ENCODE measurements at places on chromosomes 1 and 21.

GRCh38 chr1:53982034-53982762 is 35.8 kb downstream of the LDLRAD1 start:
- DNase-seq, result no peak

GRCh38 chr1:163614361-163614760 is 292.6 kb downstream of the NUF2 start:
- DNase-seq, result no peak

DNA sequence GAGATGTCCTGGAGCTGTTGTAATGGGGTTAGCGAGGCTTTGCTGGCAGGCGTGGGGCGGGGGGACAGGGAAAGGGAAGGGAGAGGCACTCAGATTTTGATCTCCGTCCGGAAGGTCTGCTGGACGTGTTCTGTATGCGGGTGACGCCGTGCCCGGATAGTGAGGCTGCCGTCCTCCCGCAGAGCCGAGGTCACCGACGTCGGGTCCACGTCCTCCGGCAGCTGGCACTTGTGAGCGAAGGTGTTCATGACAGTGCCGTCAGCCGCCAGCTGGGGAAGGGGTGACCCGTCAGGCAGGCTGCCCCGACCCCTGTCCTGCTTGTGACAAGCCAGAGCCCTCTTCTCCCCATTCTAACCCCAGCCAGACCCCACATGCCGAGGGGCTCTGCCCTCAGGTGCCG is 2.4 kb downstream of the HSPB7 start:
- no peak for DNase-seq

GRCh38 chr1:2043886-2044285 is 6.3 kb upstream of the PRKCZ start:
- DNase-seq, result no peak

- DNase-seq, result no peak
These were observed 7.6 kb downstream of the ZNF683 start for GRCh38 chr1:26364956-26365355.

GRCh38 chr1:43512681-43513080 is 18.0 kb upstream of the PTPRF start:
- no peak for DNase-seq

- DNase-seq, result no peak
These were observed 2.1 kb downstream of the RYR2 start for GRCh38 chr1:237043846-237044636.

GRCh38 chr1:97877307-97877706 is 43.5 kb downstream of the DPYD start:
- no peak for DNase-seq

DNA sequence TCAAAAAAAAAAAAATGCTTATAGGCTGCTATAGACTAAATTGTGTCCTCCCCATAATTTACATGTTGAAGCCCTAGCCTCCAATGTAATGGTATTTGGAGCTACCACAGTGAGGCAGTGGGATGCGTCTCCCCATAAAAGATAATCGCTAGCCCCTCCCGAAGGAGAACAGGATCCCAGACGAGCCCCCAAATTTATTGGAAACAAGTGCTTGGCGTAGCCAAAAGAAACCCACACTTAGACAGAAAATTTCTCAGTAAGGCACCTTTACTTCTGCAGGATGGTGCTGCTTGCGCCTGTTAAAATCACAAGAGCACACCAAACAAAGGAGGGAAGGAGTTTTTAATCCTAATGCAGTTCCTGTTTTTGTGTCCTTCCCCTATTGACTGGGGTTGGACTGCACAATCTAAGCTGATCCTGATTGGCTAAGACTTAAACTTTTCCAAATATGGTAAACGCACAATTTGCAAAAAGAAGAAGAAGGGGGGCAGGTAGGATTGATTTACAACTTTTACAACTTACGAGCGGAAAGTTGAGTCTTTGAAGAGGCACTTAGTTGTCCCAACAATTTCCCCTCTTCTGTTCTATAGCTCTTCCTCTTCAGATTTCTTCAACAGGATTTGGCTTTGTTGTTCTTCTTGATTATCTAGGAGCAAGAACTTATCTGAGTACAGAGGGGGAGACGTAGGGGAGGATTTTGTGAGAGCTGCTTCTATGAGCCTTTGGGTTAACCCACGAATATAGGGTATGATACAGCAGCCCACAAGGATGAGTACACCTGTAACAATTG is 3.0 kb upstream of the IPP start:
- no peak for DNase-seq

- no peak for DNase-seq
These were observed 161.3 kb upstream of the KCNJ6 start for GRCh38 chr21:38077569-38077968.
